ENCODE measurements at places on chromosomes 12 and 14.

DNA sequence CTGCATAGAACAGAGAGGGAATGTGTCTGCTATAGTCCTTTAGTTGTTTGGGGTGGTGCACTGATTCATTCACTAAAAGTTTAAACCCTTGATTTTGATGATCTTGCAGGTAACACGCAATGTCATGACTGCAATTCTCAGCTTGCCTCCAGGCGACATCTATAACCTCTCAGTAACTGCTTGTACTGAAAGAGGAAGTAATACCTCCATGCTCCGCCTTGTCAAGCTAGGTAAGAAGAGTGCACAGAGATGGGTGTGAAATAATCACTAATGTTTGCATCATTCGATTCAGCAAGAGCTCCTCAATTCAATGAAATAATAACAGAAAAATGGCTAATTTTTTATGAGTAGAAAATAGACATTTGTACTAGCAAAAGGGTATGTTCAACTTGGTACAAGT is 203.7 kb downstream of the PTPRO start:
- no peak for DNase-seq

- DNase-seq: no peak
These were observed 29.1 kb downstream of the SOCS2 start for GRCh38 chr12:93601591-93601990.

DNA sequence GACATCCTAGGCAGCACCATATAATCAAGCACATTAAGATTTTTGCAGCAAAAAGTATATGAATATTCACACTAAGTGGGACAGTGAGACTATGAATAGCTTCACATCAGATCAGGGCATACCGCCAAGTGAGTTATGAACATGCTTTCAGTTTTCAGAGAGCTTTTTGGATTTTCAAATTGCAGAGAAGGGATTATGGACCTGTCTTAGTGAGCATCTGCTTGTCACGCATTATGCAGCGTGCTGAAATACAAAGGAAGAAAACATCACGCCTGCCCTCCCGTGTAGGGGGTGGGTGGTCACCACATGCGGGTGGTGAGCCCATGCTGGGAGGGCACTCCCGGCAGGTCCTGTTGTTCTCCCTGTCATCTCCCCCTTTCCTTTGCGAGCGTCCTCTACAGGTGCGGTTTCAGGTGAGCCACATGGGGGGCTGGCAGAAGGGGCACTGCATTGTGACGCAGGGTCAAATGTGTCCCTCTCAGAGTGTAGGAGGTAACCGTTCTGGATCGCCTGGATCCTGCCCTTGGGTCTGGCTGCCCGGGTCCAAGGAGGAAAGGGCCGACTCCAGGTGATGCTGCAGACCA is 42.6 kb downstream of the TRAF3 start:
- no peak for DNase-seq

DNA sequence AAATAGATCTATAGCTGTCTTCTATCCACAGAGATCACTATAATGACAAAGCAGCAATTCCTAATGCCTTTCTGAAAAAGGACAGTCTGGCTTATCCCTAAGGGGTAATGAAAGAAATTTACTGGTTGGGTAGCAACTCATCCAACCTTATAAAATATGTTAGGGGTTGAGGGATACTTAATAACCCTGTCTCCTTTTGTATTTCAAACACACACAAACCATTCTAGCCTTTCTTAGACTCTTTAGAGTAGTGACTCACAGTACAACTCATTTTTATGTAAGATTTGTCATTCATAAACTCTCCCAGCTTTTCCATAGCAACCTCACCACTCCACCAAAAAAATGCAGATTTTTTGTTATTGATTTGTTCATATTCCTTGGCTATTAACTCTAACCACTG is 167.9 kb downstream of the FSCB start:
- DNase-seq: no peak

DNA sequence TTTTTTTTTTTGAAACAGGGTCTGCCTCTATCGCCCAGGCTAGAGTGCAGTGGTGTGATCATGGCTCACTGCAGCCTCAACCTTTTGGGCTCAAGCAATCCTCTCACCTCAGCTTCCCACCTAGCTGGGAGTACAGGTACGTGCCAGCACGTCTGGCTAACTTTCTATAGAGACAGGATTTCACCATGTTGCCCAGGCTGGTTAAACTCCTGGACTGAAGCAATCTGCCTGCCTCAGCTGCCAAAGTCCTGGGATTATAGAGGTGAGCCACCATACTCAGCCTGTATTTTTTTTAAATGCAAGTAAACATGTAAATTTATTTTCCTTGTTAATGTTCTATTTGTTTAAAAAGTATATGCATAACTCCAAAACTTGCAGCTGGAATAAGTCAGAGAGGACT is 80.4 kb downstream of the EEA1 start:
- no peak for DNase-seq

- DNase-seq: no peak
These were observed 85.9 kb downstream of the VEZT start for GRCh38 chr12:95303476-95303875.

DNA sequence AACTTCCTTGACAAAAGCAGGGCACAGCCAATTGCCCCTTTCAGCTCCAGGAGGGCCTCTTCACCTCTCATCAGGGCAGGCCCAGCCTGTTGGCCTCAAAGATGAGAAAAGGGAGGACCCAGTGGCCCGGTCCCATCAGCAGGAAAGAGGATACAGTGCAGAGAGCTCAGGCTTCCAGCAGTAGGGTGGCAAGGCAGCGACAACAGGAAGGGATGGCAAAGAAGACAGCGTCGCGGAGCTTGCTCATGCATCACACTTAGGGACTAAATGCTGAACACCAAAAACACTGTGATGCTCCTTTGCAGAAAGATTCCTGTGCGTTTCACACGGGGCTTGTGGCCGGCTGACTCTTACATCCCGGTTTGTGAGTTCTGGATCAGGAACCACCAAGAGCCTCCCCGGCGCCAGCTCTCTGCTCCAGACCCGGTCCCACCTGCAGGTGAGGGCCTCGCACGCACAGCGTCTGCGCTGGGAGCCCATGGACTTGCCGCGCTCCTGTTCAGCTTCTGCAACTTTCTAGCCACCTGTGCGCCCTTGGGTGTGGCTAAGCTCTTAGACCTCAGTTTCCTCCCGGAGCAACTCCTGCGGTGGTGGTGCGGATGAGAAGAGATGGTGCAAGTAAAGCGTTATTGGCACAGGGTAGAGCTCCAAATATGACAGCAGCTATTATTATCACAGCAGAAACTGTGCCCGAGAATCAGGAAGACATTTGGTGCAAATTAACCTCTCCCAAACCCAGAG is 15.3 kb upstream of the BCL7A start:
- DNase-seq: no peak

GRCh38 chr12:47990351-47991105 is 13.7 kb downstream of the COL2A1 start:
- DNase-seq: peak; percentile 56

- DNase-seq: no peak
These were observed 290.7 kb downstream of the RMST start for GRCh38 chr12:97753332-97753731.

DNA sequence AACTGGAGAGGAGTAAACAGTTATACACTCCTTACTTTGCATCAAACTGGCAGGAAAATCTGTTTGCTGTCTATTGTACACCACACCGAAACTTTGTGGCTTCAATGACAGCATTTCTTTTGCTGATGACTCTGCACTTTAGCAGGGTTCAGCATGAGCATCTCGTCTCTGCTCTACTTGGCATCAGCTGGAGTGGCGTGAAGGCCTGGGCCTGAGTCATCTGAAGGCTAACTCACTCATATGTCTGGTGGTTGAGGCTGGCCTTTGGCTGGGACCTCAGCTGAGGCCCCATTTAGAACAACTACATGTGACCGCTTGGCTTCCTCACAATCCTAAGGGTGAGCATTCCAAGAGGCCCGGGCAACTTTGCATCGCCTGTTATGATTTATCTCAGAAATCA is 28.7 kb upstream of the REP15 start:
- DNase-seq: no peak

DNA sequence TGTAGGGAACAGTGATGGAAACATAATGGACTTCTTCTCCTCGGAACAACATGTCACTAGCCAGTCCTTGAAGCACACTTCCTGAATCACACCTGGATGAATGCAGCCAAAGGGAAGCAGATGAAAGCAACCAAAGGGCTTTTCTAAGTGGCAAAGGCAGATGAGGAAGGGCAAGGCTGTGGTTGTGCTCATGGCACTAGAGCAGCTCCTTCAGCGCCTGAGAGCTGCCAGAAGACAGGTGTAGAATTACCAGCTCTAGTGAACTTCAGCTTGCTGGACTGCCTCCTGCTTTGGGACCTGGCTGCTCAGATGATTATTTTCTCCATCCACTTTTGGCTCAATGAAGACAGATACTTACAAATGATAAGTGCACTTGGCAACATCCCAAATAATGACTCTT is 1372.1 kb upstream of the SEL1L start:
- DNase-seq: no peak

DNA sequence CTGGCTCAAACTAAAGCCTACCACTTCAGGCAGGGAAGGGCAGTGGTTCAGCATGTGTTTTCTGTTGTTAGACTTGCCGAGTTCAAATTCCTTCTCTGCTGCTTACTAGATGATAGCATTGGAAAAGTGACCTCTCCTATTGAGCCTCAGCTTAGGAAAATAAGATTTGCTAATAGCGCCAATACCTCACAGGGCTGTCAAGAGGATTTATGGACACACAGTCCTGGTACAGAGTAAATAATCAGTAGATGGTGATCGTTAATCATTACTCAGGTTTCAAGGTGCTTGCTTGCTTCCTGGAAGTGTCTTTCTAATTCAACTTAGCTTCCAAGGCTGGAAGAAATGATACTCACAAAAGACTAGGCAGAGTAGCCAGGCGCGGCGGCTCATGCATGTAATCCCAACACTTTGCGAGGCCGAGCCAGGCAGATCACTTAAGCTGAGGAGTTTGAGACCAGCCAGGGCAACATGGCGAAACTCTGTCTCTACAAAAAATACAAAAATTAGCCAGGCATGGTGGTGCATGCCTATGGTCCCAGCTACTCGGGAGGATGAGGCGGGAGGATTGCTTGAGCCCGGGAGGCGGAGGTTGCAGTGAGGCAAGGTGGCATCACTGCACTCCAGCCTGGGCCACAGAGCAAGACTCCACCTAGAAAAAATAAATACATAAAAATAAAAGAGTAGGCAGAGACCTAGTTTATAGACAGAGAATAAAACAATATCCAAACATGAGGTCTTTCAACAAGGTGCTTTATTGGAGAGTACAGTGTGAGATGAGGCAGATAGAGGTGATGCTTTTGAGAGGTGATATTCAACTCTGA is 6.0 kb downstream of the PLA2G1B start:
- no peak for DNase-seq

GRCh38 chr14:52926953-52927352 is 23.9 kb downstream of the FERMT2 start:
- DNase-seq: no peak

DNA sequence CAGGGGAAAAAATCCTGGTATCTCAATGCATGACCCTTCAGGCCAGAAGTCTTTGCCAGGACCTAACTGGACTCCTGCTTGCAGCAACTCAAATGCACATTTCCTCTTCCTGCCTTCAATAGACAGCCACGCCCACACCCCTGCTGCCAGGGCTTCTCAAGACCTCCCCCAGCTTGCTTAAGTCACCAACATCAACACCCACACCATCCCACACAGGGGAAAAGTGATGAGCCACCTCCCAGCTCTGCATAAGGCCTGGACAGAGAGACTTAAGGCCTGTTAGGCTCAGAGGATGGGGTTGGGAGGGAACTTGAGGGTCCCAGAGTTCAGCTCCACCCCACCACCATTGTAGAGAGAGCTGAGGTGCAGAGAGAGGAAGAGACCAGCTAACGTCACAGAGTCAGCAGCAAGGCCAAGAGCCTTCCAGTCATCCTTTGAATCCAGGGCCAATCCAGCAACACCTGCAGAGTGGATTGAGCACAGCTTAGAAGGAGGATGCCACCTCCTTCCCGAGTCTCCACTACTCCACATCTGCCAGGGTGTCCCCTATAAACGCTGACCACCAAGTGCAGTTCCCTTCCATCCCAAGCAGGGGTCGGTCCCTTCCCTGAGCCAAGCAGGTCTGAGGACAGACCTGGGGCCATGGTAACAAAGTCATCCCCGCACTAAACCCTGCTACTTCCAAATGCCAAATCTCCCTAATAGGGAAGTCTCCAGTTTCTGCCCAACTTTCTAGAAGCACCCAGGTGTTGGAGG is 50.0 kb downstream of the KDM2B start:
- peak; percentile 59 for DNase-seq

- DNase-seq: no peak
These were observed 33.7 kb upstream of the SGPP1 start for GRCh38 chr14:63761351-63762117.

- no peak for DNase-seq
These were observed 204.7 kb downstream of the EPS8 start for GRCh38 chr12:15584366-15585041.

GRCh38 chr12:75877763-75878621 is 153.6 kb downstream of the PHLDA1 start:
- DNase-seq: no peak

DNA sequence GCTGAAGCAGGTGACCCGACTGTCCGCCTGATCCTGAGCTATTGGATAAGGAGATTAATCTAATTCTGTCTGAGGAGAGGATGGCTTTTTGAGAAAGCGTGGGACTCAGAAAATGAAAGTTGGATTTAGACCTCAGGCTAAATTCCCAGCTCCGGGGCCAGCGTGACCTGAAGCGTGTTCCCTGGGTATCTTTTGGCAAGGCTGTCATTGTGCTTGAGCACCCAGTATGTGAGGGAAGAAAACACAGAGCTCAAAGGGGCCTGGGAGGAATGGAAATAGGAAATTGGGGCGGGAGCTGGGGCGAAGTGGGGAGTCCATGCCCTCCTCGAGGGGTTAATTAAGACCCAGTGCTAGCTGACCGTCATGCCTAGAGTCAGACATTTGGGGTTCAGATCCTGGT is 17.5 kb upstream of the CCDC63 start:
- no peak for DNase-seq

DNA sequence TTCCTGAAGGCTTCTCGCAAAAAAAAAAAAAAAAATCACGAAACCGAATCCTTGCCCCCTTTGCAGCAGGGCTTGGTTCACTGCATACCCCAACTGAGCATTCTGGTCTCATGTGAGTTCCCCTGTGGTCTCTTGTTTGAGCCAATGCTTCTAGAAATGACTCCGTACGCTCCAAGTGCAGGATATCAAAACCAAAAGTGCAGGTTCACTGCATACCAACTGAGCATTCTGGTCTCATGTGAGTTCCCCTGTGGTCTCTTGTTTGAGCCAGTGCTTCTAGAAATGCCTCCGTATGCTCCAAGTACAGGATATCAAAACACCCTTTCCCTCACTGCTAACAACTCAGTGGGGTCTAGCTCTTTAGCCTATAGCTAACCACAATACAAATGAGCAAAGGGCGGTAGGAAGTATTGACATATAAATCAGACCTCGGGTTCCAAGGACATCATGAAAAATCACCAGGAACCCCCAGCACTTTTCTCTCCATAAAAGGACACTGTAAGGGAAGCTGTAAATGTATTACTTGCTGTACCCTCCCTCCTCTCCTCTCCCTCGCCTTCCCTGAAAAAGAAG is 206.3 kb upstream of the NOS1 start:
- DNase-seq: no peak

GRCh38 chr14:44613061-44613712 is 106.1 kb upstream of the FSCB start:
- no peak for DNase-seq

- no peak for DNase-seq
These were observed 2.1 kb downstream of the TARBP2 start for GRCh38 chr12:53502983-53503728.
